NCI-H774 (cell line): ENCODE measurements at places on chromosomes 2 and 18.

DNA sequence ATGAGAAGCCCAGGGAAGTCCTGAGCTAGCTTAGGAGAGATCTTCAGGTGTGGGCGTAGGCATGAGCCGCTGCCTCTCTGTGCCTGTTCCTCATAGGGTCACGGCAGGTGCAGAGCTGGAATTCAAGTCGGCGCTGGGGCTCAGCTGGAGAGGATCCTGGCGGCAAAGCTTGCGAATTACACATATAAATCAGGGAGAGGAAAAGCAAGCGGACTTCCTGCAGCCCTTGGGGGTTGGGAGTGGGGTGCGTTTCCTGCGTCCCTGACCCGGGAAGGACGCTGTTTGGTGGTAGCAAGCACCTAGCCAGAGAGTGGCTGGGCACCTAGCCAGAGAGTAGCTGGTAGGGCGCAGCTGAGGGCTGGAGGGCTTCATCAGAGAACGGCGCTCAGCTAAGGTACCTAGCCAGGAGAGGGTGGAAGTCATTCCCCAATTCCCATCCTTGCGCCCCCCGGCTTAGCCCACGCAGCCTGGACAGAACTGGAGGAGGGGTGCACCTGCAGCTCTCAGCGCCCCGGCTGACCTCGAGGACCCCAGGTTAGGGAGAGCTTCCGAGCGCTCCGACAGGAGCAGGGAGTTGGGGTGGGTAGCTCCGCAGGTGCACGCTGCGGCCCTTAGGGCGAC is 459 bp upstream of the EFR3B start:
- DNase-seq = peak; percentile 74

DNA sequence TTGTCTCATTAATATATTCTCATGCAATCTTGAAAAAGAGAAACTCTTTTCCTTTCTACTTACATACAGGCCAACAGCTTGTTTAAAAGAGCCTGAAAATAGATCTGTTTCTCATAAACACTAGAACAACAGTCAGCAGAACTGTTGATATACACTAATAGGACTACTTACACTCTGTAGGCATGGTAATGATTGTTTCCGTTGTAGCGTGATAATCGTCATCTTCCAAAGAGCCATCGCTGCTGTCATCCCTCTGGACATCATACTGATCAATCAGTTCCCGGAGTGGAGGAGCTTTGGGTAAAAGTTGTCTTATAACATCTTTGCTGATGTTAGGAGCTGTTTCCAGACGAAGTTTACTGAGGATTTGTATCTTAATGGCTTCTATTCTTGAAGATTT is 476 bp downstream of the MSTN start:
- no peak for DNase-seq

DNA sequence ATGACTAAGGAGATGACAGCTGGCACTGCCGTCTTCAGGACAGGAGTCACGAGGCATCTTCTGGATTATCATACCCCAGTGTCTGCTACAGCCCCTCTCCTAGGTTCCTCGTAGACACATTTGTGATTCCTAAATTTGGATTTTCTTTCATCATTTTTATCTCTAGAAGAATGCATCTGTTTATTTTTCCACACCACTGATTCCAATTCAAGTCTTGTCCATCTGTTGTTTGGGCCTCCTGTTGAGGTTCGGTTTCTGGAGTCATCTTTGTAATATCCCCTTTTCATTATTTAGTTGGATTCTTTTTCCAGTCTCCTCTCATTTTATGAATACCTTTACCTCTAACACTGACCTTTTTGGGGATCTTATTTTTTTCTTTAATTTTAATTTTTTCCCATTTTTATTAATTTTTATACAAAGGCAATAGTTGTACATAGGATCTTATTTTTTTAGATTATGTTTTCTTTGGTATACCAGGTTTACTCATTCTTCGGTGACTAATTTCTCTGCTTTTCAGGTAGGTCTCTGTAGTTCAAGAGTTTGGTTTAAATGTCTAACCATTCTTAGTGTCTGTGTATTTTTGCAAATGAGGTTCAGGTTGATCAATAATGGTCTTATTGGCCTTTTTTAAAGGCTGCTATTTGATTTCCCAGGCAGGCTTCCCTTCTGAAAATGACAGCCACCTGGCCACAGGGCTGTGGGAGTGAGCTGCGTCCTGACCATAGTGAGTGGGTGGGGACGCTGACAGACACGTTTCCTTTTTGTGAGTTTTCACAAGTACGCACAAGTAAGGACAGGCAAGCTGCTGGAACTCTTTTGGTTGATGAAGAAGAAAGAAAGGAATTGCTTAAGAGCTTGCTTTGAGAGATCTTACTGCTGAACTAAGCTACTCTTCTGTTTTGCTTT is 34.5 kb downstream of the FARP2 start:
- DNase-seq = no peak

- no peak for DNase-seq
These were observed 1286.2 kb downstream of the SUCLG1 start for GRCh38 chr2:83172841-83173240.

- DNase-seq = no peak
These were observed 830.1 kb upstream of the ZEB2 start for GRCh38 chr2:145350011-145350410.

DNA sequence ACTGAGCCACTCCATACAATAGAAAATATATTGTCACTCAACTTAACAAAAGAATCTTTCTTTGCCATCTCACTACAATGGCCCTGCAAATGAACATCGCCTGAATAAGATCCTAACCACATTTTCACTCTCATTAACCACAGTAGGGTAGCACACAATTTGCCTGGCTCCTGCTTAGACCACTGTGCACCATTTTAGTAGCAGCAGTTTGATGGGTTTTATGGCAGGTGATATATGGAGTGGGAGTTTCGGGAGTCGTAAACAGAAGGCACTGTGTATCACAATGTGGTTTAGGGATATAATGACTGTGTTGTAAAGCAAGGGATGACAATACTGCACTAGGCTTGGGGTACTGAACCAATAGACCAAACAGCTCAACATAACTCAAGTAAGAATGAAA is 617.4 kb downstream of the BCL11A start:
- DNase-seq = no peak

DNA sequence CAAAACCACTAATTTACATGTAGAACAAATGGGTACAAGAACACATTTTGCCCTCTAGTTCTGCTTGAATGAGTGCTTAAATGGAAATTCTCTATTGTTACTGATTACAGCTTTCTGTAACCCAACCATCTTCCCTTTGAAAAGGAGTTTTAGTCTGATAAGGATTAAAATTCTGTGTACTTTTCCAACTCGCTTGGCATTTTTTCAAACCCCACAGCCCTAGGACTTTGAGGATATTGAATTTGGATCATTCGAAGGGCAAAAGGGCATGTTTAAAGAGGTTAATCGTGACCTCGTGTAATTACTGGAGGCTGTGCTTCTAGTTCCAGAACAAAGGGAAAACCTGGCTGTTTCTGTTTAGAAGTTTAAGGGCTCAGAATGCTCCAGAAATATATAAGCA is 432.3 kb downstream of the PID1 start:
- no peak for DNase-seq

- no peak for DNase-seq
These were observed 1186.8 kb upstream of the CELF4 start for GRCh38 chr18:38752430-38752829.

DNA sequence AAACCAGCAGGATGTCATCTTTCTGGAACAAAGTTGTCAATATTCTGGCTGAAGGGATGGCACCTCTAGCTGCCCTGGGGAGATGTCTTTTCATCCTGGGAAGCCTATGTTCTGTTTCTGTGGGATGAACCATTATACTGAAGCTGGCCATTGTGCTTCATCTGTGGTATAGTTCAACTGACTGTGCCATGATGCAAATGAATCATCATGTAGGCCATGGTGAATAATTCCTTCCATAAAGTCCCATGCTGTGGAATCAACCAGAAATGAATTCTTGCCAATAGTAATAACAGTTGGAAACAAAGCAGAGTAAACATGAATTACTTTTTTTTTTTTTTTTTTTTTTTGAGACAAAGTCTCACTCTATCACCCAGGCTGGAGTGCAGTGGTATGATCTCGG is 64.1 kb upstream of the CNGA3 start:
- DNase-seq = no peak

DNA sequence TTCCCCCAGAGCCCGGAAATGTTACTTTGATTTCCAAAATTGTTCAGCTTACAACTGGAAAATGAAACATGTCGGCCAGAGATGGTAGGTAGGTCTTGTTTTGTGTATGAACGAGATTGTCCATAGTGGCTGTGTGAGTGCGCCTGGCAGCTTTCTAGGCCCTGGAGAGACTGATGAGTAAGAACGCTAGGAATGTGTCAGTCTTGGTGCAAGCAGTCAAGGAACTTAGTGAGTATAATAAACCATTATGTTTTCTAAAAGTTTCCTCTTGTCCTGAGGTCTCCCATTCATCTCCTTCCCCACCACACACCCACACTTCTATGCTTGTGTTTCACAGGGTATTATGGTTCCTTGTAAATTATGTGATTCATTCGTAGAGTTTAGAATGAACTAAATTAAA is 234.2 kb downstream of the CDH2 start:
- no peak for DNase-seq

DNA sequence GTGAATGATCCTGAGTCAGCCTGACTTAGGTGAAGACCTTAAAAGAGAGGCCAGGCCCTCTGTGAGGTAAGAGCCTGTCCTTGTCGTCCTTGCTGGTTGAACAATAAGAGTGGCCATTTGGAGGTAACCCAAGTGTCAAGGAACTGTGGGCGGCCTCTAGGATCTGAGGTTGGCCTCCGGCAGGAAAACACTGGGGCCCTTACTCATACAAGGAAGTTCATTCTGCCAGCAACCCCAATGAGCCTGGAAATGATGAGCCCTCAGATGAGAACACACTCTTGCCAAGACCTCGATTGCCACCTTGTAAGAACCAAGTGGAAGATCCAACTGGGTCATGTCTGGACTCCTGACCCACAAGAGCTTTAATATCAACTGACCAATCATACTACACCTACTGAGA is 95.5 kb upstream of the LRATD1 start:
- DNase-seq = no peak

DNA sequence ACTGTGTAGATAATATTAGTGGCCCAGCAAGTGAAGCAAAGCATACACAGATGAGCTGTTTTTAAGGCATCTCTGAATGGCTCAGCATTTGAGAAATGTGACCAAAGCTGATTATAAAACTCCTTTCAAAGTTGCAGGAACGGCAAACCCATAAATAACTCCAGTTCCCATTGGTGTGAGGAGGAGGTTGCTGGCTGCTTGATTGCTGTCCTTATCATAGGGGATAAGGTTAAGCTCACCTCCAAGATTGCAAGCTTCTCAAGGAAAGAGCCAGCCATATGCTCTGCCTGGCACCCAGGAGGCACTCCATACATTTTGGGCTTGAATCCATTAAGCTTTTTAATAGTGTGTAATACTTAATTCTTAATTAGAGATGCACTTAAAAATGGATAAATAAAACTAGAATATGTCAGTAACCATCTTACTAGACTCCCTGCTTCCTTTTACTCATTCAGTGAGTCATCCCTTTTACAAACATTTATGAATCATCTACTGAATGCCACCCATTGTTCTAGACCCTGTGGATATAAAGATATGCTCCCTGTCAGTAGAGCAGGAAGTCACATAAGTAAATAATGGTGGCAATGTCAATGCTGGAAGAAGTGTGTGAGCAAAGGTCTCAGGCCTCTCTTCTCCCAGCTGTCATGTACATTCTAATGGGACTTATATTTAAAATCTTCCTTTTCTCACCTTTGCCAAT is 99.3 kb downstream of the SPATS2L start:
- peak; percentile 67 for DNase-seq

GRCh38 chr2:228224410-228224809 is 42.9 kb upstream of the SPHKAP start:
- no peak for DNase-seq

DNA sequence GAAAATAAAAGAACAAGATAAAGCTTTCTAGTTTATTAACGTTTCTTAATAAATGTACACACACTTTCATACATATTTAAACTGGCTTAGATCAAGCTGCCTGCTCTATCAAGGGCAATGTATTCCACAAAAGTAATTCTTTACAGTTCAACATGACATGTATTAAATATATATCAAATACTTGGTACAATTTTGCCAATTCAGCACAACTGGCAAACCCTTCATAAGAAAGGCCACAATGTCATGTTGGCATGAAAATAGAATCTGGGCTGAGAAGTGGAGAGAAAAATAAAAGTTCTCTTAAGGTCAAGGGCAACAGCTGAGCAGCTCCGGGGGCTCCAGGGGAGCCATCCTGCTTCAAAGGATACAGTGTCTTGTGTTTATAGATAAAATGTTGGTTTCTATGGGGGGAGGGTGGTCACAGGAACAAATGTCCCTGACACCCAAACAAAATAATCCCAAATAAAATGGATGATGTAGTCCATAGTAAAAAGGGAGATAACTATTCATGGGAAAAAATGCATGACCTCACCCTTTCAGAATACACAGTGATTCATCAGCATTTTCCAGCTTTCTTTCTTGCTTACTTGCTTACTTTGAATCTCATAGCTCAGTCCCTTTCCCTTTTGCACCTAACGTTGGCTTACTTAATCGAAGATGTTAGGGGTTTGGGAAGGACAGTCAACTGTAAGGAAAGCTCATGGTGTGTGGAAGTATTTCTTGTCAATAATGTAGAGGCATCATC is 494.9 kb downstream of the NYAP2 start:
- DNase-seq = no peak

DNA sequence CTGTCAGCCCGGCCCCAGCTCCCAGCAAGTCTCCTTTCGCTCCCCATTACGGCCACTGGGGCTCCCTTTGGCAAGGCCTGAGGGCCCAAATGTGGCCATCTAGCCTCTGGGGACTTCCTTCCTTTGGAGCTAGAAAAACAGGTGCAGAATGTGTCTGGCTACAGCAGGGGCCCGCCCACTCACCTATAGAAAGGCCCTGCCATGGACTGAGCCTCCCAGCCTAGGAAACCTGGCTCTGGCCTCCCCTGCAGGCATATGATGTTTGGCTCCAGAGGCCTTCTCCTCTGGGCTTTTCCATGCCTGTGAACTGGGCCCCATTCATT is 55.3 kb upstream of the ALPP start:
- no peak for DNase-seq

DNA sequence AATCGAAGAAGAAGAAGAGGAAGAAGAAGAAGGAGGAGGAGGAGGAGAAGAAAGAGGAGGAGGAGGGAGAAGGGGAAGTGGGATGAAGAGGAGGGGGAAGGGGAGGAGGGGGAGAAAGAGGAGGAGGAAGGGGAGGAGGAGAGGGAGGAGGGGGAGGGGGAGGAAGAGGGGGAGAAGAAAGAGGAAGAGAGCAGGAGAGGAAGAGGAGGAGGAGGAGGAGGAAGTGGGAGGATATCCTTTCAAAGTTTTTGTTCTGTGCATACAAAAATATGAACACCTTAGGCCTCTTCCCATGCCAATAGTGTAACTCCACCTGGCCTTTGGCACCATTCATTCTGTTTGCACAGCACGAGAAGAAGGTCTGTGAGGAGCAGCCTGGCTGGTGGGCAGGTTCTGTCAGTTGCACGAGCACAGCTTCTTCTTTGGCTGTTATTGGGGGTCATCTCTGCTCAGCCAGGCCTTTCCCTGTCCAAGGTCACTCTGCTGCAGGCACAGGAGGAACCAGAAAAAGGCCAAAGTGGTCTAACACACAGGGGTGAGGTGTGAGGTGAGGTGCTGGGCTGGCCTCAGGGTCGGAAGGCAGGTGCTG is 25.8 kb upstream of the PLB1 start:
- peak; percentile 16 for DNase-seq

DNA sequence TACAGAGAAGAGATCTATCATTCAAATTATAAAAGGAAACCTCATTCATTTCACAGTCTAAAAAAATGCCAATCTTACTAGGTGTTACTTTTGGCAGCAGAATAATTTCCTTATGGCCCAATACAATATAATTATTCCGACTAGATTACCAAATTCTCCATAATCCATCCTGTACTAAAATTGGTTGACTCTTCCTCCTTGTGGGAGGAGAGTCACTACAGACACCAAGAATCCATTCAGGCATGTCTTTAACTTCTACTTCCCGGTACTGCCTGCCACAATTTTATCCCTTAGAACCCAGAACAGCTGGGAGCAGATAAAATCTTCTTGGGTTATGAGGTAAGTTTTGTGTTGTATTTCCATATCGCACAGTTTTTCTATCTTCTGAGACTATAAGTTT is 9.9 kb downstream of the FARSB start:
- DNase-seq = no peak
